ENCODE measurements at places on chromosomes 16 and 17.

GRCh38 chr17:81115749-81116464 lies 49.4 kb upstream of the PVALEF start:
- DNase-seq = no peak

GRCh38 chr17:69711541-69711940 lies 297.0 kb downstream of the MAP2K6 start:
- DNase-seq = no peak

DNA sequence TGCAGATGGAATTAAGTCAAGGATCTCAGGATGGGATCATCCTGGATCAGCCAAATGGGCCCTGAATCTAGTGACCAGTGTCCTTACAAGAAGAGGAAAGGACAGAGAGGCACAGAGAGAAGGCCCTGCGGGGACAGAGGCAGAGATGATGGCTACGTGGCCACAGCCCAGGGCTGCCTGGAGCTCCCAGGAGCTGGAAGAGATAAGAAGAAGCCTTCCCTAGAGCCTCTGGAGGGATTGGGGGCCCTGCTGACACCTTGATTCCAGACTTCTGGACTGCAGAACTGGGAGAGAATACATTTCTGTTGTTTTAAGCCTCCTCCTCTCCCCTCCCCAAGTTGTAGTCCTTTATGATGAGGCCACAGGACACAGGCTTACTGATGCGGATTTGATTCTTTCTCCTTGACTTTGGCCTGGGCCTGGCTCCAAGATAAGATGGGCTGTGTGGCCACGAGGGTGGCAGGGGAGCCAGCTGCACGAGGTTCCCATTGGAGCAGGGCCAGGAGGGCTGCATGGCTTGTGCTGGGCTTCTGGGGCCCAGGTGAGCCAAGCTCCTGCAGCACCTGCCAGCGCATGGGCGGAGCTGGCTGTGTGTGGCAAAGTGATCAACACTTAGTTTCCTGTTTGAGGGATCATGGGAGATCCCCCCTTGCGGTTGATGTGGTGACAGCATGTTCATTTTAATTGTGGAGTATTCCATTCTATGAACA lies 146.1 kb downstream of the IRF8 start:
- no peak for DNase-seq

DNA sequence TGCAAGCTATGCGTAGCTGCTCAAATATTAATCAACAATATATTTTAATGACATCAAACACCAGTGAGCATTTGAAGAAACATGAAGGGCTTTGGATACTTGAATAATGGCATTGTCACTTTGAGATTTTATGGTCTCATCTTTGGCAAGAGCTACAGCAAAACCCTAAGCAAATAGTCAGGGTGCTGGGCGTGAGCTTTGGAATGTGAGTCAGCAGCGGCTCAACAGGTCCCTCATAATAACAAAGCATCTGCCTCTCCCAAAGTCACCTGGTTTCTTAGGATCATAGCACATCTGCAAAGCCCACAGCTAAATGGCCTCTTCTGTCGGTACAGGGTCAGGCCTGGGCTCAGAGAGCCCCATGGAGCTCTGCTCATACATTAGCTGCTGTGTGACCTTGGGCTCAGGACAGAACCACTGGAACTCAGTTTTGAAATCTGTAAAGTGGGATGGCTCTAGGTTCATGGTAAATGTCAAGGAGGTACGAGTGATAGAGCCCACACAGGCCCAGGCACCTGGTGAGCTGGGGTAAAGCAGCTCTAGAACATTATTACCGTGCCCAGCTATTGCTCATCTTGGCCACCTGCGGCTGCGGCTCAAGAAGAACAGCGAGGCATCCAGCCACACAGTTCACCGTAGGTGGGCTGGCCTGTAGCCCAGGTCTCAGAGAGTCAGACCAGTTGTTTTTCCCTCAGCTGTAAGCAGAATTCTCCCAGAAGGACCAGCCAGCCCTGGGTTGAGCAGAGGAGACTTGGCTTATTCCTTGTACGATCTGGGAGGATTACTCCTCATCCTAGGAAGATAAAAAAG lies 544.5 kb upstream of the CDH11 start:
- no peak for DNase-seq

- DNase-seq = no peak
Observed at GRCh38 chr16:85164838-85165516, 52.7 kb upstream of the CIBAR2 start.
